ENCODE measurements at places on chromosomes 4 and X.
A peak's percentile ranks its signal among the peaks of the same experiment; 100 is the strongest.

GRCh38 chrX:154458954-154459778 lies 1.1 kb downstream of the PLXNA3 start:
- peak; percentile 11 for DNase-seq

DNA sequence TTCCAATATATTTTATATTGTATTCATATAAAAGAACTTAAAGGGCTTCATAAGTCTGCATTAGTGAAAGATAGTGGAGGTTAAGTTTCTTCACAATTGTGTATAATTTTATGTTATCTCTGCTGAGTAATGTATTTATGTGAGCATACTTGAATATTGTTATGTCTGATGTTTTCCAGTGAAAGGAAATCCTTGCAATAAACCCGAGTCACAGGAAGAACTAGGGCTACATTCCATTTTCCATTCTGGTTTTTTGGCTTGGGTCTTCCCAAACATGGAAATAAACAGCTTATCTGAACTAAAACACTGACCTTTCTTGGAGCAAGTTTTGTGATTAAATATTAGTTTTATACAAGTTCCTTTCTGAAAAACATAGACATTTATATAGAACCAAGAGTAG lies 231.3 kb upstream of the GPRIN3 start:
- DNase-seq, result no peak

DNA sequence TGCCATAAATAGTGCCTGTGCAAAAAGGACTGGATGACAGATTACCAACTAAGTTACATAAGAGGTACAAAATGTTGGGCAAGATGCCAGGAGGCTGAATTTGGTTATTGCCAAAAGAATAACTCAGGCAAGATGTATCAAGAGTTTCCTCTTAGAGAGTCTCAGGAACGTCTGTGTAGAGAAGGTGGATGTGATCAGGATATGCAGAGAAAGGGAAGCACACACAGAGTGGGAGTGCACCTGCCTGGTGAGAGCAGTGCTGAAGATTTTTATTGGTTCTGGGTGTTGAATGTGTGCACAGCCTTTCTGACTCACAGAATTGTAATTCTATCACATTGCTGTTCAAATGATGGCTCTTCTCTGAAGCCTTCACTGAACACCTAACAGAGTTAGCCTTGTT lies 156.8 kb upstream of the HS3ST1 start:
- peak; percentile 14 for DNase-seq

DNA sequence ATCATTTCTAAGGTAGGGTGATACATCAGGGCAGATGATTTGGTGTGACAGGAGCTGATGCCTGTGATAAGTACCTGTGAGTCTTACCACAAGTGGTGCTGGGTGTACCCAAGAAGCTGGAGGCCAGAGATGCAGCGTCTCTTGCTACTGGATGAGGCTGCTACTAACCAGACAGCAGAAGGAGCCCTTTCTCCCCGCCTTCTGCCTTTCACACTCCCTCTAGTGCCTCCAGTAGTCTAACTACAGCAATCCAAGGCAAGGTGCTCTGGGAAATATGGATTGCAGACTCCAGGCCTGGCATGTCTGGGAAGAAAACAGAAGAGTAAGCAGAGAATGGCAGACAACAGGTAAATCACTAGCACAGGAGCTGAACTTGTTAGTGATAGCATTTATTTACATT lies 470.8 kb downstream of the NKX6-1 start:
- no peak for DNase-seq

DNA sequence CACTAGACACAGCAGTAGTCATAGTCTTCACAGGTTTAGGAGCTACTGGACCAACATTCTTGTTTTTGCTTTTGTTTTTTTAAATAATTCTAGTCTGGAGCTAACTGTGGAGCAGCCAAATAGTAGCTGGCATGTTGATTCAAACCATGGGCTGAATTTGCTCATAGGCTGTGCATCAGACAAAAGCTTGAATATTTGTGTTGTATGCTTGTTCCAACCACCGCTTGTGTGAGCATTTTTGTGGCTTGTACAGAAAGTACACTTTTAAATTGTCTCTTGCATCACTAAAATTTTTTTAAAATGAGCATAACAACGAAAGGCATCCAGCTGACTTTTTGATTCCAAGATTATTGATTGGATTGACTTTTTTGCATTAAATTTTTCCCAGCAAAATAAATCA lies 39.6 kb downstream of the CCNI start:
- no peak for DNase-seq

All from amygdala (tissue), 56 donors.